GM10248 (cell line): ENCODE measurements at places on chromosomes 7 and 10.

GRCh38 chr7:76333511-76334101 lies 25.2 kb downstream of the YWHAG start:
- DNase-seq: no peak

DNA sequence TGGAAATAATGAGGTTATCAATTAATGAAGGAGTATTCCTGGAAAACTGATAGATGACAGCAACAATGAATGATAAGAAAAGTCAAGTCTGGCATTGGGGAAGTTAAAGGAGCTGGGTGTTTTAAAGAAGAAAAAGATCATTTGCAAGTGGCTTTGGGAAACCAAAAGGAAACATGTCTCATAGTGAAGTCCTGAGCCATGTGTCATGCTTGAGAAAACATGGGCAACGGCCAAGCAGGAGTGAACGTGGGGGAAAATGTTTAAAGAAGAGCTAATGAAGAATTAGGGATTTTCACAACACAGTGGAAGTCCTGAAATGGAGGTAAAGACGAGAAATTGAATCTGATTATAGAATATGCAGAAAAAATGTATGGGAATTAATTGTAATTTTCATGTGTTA lies 1383.2 kb upstream of the CELF2 start:
- DNase-seq: no peak

DNA sequence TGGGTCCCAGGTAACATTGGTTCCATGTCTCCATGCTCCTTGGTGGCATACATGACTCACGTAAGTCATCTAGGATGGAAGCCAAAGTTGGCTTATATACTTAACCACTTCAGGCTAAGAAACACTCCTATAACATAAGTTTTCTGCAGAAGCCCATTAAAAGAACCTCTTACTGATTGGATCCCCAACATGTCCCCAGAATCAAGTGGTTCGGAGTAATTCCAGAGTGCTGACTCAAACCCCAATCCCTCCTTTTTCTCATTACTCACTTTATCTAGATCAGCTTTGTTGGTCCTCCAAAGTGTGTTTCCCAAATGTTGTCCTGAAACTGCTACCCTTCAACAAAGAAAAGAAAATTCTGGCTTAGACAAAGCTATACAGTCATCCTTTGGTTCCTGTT lies 10.1 kb upstream of the ATOH7 start:
- no peak for DNase-seq

DNA sequence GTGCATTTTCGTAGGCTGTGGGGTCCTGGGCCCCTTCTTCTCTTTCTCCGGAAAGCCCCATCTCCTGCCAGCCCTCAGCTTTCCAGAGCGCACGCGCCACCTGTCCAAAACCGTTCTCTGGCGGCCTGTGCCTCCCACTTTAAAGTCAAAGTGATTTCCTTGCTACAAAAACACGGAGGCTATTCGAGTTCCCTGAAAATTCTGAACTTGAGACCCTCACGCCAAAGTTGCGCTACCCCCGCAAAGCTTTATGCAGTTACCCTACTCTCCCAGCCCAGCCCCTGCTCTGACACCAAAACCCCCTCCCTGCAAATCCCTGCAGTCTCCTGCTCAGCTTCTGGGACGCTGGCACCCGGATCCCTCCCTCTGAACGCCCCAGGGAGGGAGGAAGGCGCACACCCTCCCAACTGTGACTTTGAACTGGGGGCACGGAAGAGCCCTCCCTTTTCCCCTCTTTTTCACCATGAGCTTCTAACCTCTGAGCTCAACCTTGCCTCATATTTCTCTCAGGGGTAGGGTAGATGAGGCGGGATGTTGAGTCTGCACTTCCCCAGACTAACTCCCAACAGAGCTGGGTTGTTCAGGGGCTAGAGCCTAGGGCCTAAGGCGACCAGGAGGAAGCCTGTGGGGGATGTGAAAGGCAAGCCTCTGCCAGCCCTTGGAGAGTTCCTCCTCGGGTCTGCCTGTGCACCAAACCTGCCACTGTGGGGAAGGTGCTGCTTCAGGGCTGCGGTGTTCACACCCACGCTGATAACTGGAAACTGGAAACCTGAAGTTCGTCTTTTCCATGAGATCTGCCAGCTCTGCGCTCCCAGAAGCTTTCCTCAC lies 2.7 kb upstream of the PAX4 start:
- DNase-seq: no peak

DNA sequence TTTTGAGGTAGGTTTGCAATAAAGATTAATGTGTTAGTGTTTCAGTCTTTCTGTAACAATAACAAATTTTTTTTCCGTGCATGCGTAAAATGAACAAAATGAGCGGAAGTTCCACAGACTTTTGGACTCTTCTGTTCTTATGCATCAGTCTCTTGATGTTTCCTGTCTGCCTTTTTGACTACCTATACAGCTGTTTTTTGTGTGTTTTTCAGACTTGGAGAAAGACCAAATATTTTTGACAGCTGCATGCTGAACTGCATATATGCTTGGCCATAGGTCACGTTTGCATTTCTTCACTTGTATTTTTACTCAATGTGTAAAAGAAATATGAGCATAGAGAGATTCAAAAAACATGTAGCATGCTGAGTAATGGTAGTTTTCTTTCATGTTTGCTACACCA lies 119.3 kb downstream of the BBS9 start:
- no peak for DNase-seq

- no peak for DNase-seq
These were observed 139.0 kb upstream of the ZNF438 start for GRCh38 chr10:31170636-31171035.

- no peak for DNase-seq
These were observed 376.0 kb downstream of the TFEC start for GRCh38 chr7:115654384-115655214.

- no peak for DNase-seq
These were observed 708.9 kb downstream of the POM121L12 start for GRCh38 chr7:53744403-53744760.

DNA sequence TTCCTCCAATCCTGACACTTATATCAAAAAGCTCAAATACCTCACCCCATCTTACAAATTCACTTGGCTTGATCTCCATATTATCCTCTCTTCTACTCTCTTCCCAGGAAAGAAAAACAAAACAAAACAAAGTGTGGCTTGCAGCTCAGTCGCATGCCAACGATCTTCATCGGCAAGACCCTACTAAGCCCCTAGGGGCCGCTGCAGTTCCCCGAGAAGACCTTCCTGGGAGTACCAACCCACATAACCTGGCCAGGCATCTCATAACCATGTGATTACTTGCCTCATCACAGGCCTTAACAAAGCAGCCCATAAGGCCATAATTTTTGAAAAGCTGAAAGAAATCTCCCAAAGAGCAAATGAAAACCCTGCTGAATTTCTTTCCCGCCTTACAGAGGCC lies 103.7 kb downstream of the ZNF92 start:
- no peak for DNase-seq
